ENCODE measurements at places on chromosomes 2 and 18. TPM values are rescaled to one million over a fixed set of nuclear protein-coding genes. Genes with fewer than 3 reads are reported as not detected.

The STPG4 gene
- 1.3 TPM for total RNA-seq

The CCDC138 gene
- 12.0 TPM for total RNA-seq

The BCS1L gene
- total RNA-seq, result 59.8 TPM

The CNGA3 gene
- total RNA-seq, result 7.6 TPM

The PID1 gene
- total RNA-seq, result 5.3 TPM

The PARD3B gene
- total RNA-seq, result 0.66 TPM

The PLCL1 gene
- total RNA-seq, result 28.8 TPM

The ZSWIM2 gene
- total RNA-seq, result not detected

The LIMS2 gene
- 0.29 TPM for total RNA-seq

The GLI2 gene
- total RNA-seq, result 3.9 TPM

The CABYR gene
- total RNA-seq, result 14.0 TPM

The SP5 gene
- total RNA-seq, result 1.8 TPM

The NT5C1B gene
- total RNA-seq, result not detected

The TMEM247 gene
- total RNA-seq, result not detected

The NOL4 gene
- total RNA-seq, result 8.6 TPM

The RPRM gene
- 95.9 TPM for total RNA-seq

The TWSG1 gene
- total RNA-seq, result 13.7 TPM

The PNPT1 gene
- total RNA-seq, result 21.0 TPM
